Head of caudate nucleus (tissue), 42 donors: ENCODE measurements at places on chromosomes 16 and 17.

GRCh38 chr17:41424111-41424635 is at the start of gene KRT37:
Gene KRT37, minus strand, starts transcription at chr17:41424585. Its CDS starts 62 bp downstream, at chr17:41424523.
- DNase-seq = no peak

- no peak for DNase-seq
These were observed 422 bp downstream of the UQCC4 start for GRCh38 chr16:1420111-1420539.

- DNase-seq = no peak
These were observed 585.4 kb downstream of the WWOX start for GRCh38 chr16:78684655-78685375.

- peak; percentile 88 for DNase-seq
These were observed 11.2 kb downstream of the ENPP7 start for GRCh38 chr17:79741751-79742588.

DNA sequence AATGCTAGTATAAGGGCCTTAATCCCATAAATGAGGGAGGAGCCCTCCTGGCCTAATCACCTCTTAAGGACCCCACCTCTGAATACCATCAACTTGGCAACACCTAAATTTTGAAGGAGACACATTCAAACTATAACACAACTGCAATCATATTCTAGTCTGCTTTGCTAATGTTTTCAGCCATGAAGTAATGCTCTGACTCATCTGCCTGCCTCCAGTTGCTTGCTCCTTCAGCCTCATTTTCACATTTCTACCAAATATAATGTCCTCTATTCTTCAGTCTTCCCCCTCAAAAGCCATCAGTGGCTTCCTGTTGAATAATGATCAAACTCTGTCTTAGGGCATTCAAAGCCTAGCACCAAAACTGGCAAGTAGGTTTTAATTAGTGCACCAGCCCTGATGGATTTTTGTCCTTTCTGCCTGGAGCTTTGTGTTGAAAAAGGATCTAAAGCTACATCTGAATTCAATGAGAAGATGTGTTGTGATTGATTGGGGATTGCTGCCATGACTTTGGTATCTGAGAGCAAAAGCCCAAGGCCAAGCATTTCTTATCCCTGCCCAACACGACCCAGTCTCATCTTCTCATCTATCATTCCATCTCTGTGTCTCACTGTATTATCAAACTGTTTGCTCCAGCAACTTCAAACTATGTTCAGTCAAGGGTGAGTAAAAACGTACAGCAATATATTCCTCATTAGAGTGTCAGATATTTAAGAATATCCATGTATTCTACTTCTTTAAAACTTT is 140.8 kb upstream of the ELAC2 start:
- no peak for DNase-seq

- no peak for DNase-seq
These were observed 22.7 kb downstream of the PLEKHG4 start for GRCh38 chr16:67302076-67302475.

- DNase-seq = no peak
These were observed 2.5 kb upstream of the HS3ST3B1 start for GRCh38 chr17:14298221-14298946.

DNA sequence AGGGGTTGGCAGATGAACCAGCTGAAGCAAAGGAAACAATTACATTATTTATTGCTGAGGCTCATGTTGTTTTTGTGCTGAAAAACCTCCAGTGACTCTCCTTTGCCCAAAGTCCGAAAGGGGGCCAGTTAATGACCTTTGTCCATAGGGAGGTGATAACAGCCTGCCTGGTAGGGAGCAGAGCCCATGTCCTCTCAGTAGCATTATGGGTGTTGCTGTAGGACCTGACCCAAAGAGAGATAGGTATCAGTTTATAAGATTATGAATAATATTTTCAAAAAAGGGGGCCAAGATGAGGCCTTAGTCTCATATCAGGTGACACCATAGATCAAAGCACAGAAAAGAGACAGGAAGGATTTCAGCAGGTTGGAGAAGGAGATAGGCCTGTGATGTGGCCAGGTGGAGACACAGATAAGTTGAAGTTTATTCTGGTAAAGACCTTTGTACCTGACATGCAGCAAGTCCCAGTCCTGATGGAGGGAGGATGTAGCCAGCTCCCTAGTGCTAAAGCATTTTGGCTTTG is 55.1 kb downstream of the CENPV start:
- DNase-seq = no peak

- peak; percentile 65 for DNase-seq
These were observed 34.8 kb downstream of the TIMM22 start for GRCh38 chr17:1031711-1032110.

DNA sequence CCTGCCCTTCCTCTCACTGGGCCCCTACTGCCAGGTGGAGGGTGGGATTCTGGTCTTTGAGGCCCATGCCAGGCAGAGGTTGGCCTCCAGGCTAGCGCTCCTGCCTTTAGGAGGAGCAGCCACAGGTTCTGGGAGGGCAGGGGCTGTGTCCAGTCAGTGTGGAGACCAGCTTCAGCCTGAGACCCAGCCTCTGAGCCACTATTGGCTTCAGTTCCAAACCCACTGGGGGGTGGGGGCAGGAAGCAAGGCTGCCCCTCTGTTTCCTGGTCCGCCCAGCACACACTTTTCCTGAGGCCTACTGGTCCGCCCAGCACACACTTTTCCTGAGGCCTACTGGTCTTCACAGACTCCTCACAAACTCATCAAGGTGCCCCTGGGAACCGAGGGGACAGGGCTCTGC is 16.4 kb downstream of the SLC5A10 start:
- no peak for DNase-seq

DNA sequence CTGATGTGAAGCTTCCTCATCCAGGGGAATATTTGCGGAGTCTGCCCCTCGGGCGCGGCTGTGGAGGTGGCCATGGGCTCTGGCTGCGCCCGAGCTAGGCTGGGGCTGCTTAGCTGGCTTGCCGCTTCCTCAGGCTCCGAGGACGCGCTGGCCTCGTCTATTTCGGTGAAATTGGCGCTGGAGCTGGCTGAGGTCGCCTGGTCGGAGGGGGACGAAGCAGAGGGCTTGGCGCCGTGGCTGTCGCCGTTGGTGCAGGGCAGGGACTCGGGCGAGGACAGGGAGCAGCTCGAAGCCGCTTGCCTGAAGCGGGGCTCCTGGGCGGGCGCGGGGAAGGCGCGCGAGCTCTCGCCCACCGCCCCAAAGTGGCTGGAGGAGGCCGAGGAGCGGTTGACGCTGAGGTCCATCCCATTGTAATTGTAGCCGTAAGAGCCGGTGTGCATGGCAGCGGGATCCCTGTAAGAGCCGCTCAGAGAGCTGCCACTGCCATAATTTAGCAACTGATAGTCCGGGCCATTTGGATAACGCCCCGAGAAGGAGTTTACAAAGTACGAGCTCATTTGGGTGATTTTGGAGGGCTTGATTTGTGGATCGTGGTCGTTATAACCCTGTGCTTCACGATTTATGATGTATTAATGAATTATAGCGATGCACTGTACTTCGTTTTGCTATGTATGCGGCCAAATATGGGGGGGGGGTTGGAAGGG is at the start of gene HOXB5:
Gene HOXB5 (minus strand): TSS at position 654 of the 704 bp plus-strand sequence. CDS start 97 bp downstream, at position 557.
- no peak for DNase-seq

- peak; percentile 51 for DNase-seq
These were observed 15.9 kb downstream of the GRB7 start for GRCh38 chr17:39753514-39754160.

DNA sequence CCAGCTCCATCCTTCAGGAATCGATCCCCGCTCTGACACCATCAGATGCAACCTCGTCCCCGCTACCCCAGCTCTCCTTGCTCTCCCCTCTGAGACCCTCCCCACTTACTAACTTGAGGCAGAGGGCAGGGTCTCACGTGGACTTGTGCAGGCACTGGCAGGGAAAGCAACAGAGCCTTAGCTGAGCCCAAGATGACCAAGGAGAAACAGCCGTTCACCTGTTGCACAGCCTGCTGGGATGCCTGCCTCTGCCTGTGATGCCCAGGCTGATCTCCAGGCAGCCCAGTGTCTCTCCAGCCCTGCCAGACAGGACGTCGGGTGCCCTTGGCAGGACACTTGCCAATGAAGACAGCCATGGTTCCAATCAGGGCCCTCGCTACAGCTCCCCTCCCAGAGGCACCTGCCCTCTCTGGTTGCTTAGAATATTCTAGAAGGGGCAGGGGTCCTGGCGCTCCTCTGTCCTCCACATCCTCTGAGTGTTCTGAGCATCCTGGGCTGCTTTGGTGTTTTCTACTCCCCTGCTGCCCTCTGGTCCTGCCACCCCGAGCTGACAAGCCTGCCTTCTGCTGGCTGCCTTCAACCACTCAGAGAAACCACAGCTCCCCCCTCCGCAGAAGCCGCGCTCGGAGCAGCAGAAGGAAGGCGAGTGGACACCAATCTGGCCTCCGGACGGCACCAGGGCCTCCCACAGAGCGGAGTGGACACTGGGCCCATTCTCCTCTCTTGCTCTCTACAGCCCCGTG is 6.7 kb downstream of the CEP295NL start:
- DNase-seq = peak; percentile 91

GRCh38 chr17:61253362-61253761 is 146.3 kb upstream of the TBX2 start:
- DNase-seq = no peak

DNA sequence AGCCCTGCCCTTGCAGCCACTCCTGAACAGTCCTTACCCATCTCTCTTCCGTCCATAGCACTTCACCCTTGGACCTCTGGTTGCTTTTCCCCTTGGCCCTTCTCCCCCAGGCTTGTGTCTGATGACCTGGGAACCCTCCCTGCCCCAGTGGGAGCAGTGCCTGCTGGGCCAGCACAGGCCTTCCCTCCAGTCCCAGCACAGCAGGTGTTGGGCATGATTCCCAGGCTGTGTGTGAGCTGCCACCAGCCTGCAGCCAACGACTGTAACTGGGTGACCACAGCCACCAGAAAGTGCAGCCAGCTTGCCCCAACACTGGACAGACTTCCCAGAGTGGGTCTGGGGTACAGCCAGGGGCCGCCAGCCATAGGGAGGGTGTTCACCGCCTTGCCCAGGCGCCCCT is 30.0 kb downstream of the CRAMP1 start:
- peak; percentile 53 for DNase-seq

DNA sequence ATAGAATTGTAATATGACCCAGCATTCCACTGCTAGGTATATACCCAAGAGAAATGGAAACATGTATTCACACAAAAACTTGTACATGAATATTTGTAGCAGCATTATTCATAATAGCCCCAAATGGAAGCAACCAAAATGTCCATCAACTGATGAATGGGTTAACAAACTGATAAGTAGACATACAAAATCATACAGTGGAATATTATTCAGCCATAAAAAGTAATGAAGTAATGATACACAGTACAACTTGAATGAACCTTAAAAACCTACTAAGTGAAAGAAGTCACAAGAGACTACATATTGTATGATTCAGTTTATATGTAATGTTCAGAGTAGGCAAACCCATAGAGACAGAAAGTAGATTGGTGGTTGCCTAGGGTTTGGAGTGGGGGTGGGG is 40.5 kb upstream of the GOSR1 start:
- DNase-seq = no peak

- no peak for DNase-seq
These were observed 26.7 kb downstream of the VAC14 start for GRCh38 chr16:70774261-70774660.

- no peak for DNase-seq
These were observed 93.4 kb upstream of the CRHR1 start for GRCh38 chr17:45690625-45691275.

- DNase-seq = peak; percentile 92
These were observed 15.5 kb upstream of the TFAP4 start for GRCh38 chr16:4288148-4288921.

- DNase-seq = peak; percentile 52
These were observed 2.3 kb upstream of the ACTG1 start for GRCh38 chr17:81514739-81515529.

- DNase-seq = no peak
These were observed 510.7 kb downstream of the MAF start for GRCh38 chr16:79089735-79090284.

- no peak for DNase-seq
These were observed 23.4 kb upstream of the SKAP1 start for GRCh38 chr17:48453447-48453846.

DNA sequence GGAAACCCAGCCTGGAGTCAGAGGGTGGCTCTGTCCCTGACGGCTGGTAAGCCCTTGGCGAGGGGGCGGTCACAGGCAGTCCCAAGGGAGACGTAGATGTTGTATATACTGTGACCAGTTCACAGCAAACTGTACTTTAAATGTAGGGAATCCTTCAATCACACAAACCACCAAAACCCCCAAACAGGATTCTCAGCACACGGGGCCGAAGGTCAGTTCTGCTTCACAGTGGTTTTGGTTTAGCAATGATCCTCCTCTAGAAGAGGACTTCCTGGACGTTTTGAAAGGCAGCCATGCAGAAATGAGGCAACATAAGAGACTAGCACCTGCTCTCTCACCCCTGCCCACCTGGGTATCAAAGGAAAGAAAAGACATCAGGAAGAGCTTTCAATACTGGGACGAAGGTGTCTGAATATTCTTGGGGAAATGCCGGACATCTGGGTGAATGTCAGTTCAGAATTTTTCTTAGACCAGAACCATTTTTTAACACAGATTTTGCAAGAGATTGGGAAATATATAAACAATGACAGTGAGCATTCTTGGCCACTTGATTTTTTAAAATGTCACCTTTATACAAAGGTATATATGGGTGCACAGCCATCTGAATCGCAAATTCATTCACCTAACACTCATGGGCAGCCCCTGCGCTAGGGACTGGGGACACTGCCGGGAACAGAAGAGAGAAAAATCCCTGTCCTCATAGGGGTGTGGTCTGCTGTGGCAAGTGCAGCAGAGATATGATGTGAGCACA is 74.2 kb downstream of the CRISPLD2 start:
- DNase-seq = no peak

- DNase-seq = no peak
These were observed 205.4 kb downstream of the ANKFN1 start for GRCh38 chr17:56358651-56359050.

- no peak for DNase-seq
These were observed 21.9 kb upstream of the FAAP100 start for GRCh38 chr17:81573794-81574642.

DNA sequence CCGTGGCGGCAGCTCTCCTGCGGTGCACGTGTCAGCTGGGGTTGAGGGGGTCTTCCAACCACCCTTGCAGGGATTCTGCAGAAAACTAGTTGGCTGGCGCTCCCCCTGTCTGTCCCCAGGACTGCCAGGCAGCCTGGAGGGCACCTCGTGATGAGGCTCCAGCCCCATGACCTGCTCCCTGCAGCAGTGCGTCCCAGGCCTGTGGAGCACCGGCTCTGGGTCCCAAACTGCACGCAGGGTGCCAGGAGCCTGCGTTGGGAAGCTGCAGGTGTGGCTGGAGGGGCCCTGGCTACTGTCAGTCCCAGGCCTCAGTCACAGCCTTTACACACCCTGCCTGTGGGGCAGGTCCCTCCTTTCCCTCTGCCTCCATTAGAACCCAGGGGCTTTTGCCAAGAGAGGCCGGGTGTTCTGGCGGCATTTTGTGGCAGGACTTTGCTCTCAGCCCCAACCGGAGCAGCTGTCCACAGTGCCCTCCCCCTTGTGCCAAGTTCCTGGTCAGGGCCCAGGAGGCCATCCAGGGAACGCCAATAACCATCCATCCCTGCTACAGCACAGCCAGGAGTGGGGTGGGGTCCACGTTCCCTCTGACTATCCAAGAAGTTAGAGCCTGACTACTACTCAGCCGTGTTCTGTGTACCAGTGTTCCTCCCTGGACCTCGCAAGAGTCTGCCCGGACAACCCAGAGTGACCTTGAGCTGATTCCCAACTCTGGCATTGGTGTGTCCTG is 9.2 kb downstream of the CHMP6 start:
- DNase-seq = no peak
